ENCODE measurements at places on chromosomes 7 and 10.

DNA sequence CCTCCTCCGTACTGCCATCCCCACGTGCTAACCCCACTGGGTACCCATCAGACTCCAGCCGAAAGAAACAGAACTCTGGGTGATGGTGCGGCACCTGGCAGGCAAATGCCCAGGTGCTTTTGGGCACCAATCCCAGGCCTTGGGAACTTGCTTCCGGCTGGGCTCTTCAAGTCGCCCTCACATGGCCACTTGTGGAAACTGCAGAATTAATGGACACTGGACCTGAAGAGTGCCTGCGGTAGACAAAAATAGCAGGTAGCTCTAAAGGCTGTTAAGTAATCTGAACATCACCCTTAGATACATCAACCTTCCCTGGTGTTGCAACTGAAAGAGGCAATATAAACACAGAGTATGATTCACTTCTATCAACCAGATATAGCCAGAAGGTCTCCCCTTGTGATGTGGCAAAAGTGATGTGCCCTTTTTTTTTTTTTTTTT lies 644.4 kb downstream of the GRM8 start:
- no peak for DNase-seq

GRCh38 chr7:12630513-12630819 lies 57.0 kb upstream of the ARL4A start:
- DNase-seq, result no peak

GRCh38 chr7:30596721-30597120 lies 2.0 kb downstream of the GARS1 start:
- no peak for DNase-seq

- no peak for DNase-seq
Measured at GRCh38 chr10:107415446-107415845, 250.9 kb upstream of the SORCS1 start.

GRCh38 chr7:14483663-14484062 lies 418.9 kb downstream of the DGKB start:
- no peak for DNase-seq

GRCh38 chr7:6504996-6505395 lies 46.3 kb downstream of the GRID2IP start:
- no peak for DNase-seq

DNA sequence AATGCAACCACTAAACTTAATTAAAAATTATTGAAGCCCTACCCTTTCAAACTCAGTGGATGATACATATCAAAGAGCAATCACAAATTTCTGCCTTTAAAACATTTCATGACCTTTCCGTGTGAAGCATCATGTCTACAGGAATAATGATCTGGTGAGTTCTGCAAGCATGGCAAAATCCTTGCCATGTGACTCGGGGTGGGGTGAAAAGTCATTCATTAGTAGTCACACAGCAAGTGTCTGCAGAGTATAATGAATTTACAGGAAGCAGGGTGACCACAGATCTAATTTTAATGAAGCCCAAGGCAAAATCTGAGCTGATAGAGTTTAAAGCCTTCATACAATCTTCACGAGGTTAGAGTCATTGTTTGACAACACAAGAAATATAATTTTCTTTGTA lies 351.9 kb downstream of the THSD7A start:
- no peak for DNase-seq

- peak; percentile 19 for DNase-seq
Measured at GRCh38 chr10:100986623-100986951, 710 bp downstream of the MRPL43 start.

DNA sequence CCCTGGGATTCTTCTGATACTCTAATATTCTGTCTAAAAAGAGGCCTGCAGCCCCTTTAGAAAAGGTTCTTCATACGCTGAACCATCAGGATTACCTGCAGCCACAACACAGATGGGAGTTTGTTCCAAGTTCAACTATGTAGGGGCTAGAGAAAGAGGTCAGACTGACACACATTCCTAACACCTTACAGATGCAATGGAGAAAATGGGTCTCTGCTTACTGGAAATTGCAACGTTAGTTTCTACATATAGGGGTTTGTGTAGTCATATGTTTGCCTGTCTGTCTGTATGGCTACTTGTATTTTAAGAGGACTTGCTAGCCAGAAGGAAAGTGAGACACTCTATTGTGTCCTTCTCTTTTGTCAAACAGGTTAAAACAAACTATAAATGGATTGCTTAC lies 618.5 kb downstream of the INHBA start:
- no peak for DNase-seq

All from femur (tissue), 1 donor.